ENCODE measurements at places on chromosomes 2 and 18.
A peak's percentile ranks its signal among the peaks of the same experiment; 100 is the strongest.

GRCh38 chr2:82789851-82790205, 1669.3 kb downstream of the SUCLG1 start:
- DNase-seq = no peak

DNA sequence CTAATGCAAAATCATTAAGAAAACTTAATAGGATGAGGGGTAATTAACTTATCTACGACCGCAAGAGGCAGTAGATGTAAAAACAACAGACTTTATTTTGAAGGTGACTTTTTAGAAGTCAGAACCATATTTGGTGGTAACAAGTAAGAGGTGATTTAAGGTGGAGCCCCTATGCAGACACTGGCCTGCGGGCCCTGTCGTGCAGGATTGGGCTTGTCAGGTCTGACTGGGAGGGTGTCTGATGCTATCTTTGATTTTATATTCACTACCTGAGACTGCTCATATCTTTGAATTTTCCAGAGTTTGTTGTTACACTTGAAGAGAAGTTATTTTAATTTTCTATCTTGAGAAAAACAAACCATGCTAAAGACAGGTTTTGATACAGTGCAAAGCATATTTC, 29.1 kb upstream of the SCLY start:
- DNase-seq = no peak

DNA sequence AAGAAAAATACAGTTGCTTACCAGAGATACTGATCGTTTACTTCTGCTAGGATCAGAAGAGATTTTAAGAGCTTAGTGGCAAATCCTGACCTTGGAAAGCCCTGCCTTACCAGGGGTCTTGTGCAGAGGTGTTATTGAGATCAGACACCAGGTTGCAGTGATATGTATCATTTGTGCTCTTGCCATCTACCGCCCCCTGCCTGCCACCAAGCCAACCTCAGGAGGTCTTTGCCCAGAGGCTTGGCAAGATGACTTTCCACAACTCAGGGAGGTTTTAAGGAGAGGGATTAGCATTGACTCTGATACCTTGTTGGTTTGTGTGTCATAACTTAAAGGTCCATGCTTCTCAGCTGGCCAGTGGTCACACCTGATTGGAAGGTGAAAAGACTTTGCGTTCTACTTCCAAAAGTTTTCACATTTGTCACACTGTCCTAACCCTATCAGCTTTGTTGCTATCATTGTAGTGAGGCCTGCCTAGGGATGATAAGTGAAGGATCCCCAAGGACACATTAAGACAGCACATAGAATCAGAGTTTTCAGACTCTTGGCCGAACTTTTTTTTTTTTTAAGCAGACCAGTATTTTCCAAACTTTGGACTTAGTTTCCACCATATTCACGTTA, 46.2 kb upstream of the MGAT5 start:
- peak; percentile 53 for DNase-seq

GRCh38 chr2:36044411-36044810, 311.2 kb upstream of the CRIM1 start:
- no peak for DNase-seq

GRCh38 chr2:176461809-176462670, 192.8 kb downstream of the MTX2 start:
- no peak for DNase-seq

- peak; percentile 46 for DNase-seq
These were observed 1.4 kb downstream of the PSME4 start for GRCh38 chr2:53969285-53969967.

GRCh38 chr2:100707016-100707947, 112.7 kb upstream of the NPAS2 start:
- DNase-seq = no peak

DNA sequence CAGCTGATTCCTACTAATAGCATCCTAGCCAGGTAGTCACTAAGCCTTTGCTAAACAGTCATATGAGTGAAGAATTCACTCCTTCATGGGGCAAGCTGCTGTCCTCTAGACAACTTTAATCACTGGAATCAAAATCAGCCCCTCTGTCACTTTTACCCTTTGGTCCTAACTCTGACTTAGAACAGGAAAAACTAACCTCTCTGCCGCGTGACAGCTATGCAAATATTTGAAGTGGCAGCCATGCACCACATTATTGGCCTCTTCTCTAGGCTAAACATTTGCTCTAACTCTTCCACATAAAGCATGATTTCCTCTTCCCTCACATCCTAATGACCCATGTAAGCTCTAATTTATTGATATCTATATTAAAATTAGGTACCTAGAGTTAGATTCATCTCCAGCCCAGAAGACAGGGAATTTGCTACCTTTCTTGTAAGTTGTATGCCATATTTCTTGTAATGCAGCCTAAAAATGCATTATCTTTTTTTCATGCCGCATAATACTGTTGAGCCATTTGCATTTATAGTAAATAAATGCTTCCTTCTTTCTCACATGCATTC, 12.8 kb upstream of the ONECUT2 start:
- no peak for DNase-seq

- no peak for DNase-seq
These were observed 65.5 kb downstream of the ZNF516 start for GRCh38 chr18:76429262-76430126.

DNA sequence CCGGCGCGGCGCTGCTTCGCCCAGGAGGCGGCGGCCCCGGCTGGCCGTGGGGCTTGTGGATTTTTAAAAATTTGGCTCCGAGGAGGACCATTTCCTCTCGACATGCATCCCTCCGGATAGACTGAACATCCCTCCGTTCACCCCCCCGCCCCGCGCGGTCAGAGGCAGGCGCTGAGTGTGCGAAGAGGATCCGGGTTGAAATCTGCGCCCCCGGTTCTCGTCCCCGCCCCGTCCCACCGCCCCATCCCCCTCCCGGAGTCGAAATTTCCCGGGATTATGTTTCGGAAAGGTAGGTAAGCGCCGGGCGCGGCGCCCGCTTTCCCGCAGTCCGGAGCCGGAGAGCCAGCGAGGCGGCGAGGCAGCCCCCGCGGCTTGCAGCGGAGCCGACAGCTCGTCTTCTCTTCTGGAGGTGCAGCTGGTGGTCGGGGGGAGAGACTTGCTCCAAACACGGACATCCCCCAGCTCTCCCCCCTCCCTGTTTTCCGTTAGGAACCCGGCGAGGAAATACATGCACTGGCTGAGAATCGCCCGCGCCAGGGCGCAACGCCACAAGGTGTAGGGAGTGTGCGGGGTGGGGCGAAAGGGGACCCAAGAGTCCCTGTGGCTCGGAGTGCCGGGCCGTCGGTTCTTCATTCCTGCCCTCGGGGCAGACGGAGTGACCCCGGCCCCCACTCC, at the start of gene PRKCE:
Gene PRKCE (plus strand): TSS at position 261 of the 675 bp plus-strand sequence.
- peak; percentile 10 for DNase-seq

GRCh38 chr2:135742325-135742757, 686 bp downstream of the UBXN4 start:
- DNase-seq = peak; percentile 31

GRCh38 chr18:23095463-23095862, 39.8 kb upstream of the CABLES1 start:
- no peak for DNase-seq

DNA sequence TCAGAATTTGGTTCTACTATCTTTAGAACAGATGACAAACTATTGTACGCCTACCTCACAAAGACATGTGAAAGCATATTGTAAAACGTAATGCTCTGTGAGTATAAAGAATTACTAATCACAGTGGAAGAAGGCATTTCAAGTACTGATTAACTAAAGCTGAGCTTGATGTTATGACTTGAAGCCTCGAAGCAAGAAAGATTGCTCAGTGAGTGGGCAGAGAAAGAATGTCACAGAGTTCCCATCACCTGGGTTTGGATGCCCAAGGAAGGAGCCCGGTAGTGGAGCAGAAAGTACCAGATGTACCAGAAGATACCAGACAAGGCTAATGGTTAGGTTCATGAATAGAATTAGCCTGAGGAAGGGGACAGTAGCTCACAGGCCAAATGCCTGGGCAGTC, 39.5 kb upstream of the FAM110C start:
- DNase-seq = no peak

DNA sequence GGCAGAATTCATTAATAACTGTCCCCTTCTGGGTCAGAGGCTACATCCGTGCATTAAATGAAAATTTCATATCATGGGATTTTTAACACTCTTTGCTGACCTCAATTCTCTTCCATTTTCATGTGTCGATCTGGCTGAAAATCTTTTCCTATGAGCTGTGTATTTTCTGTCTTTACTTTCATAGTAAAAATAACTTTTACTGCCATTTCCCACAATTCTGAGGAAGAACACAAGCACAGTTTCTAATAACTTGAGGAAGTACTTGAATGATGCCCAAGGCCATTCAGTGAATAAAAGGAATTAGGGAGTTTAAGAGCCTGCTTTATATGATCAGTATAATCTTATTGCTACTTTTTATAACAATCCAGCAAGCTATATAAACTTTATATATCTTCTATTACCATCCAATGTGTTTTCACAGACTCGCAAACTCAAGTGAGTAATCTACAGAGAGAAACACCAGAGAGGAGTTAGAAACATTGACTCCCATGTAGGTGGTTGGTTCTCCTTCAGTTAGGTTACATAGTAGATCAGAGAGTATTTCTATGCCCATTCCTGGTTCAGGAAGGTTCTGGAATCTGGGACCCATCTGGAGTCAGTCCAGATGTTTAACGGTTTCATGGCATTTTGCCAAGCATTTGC, 340.0 kb downstream of the FBXO15 start:
- DNase-seq = no peak

DNA sequence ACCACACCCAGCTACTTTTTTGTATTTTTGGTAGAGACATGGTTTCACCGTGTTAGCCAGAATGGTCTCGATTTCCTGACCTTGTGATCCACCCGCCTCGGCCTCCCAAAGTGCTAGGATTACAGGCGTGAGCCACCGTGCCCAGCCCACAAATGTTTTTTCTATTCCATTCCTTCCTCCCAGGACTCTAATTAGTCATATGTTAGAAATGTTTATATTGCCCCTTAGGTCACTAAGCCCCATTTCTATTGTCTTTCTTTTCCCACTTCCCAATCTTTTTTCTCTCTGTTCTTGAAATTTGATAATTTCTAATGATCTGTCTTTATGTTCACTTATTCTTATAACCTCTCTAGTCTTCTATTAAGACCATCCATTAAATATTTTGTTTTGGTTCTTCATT, 31.3 kb upstream of the CDCA7 start:
- DNase-seq = no peak

DNA sequence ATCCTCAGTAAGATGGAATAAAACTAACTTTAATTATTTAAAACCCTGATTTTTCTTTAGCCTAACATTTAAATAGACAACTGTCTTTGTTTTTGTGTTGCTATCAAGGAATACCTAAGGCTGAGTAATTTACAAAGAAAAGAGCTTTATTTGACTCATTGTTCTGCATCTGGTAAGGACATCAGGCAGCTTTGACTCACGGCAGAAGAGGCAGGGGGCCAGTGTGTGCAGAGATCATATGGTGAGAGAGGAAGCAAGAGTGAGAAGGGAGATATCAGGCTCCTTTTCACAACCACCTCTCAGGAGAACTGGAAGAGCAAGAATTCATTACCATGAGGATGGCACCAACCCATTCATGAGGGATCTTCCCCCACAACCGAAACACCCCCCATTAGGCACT, 64.6 kb upstream of the TFPI start:
- DNase-seq = no peak

DNA sequence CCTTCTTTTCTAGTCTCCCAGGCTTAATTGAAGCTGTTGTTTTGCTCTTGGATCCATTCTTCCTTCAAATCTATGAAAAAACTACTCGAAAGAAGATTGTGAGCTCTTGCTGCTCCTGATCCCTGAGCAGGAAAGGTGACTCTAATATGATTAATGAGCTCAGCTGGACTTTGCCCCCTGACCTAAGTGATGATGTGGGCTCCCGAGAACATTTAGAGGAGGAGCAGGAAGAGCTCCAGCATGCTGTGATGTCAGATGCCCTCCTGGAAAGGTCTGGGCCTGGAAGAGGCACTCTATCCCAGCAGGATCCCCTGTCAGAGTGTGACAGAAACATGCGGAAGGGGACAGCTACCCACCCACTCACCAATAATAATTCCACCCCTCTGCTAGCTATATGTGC, 117.9 kb upstream of the PELI1 start:
- no peak for DNase-seq
